Activated CD4-positive, CD25-positive, alpha-beta regulatory T cell (primary cell): ENCODE measurements at places on chromosomes 7 and 10.

GRCh38 chr7:97865104-97865503, 7.1 kb downstream of the ASNS start:
- no peak for DNase-seq

- DNase-seq = no peak
Observed at GRCh38 chr7:36659172-36659516, 65.2 kb downstream of the AOAH start.

DNA sequence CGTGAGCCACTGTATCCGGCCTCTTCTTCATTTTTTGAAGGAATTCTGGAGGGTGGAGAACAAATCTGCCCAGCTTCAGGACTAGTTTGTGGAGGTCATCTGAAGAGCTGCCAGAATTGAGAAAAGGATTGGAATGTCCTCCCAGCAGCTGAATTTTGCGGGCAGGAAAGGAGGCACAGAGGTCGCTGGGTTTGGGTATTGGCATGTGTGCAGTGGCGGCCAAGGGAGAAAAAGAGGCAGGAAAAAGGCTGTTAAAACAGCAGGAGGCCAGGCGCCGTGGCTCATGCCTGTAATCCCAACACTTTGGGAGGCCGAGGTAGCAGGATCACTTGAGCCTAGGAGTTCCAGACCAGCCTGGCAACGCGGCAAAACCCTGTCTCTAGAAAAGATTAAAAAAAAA, 80.4 kb downstream of the HIP1 start:
- no peak for DNase-seq

DNA sequence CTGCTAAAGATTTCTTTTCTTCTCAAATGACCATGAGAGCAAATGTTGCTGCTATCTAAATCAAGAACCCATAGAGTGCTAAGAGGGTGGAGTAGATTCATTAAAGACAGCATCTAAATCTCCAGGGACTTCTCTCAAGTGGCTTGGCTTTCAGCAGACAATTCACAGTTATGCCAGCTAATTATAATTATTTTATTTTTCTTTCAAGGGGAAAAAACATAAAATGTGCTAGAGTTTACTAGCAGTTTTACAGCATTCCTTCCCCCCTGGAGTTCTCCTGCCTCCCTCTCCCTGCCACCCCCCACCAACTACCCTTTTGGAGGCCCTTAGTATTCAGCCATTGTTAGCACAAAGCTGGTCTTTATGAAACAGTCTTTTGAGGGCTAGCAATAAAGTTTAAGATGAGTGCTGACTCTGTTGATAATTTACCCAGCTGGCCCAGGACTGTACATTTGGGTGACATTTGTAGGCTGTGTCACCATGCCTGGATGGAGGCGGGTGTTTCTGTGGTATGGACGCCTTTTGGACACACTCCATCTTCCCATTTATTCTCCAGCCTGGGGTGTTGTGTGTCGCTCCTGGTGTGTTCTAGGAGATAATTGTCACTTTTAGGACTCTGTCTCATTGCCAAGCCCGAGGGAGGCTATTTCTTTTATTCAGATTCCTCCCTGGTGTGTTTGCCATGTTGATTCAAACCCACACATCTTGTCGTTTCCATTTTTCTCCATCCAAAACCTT, 160.2 kb downstream of the CREB5 start:
- DNase-seq = no peak

GRCh38 chr7:4753598-4754432, 21.6 kb upstream of the AP5Z1 start:
- peak; percentile 73 for DNase-seq

GRCh38 chr10:117439243-117439912, 64.1 kb upstream of the PDZD8 start:
- no peak for DNase-seq

DNA sequence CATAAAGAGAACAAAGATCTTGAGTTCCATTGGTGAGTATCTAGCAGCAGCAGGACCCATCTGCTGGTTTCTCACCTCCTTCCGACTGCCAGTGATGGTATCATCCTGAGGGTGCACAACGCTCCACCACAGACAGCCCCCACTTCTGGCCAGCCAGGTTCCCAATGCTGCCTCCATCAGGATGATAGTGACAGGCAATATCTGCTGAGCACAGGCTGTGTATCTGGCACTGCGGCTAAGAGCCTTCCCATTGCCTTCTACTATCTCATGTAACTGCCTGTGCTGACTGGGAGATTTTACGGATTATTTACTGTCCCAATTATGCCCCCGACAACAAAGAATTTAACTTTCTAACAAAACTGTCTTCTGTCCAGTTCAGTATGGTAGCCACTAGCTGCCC, 352.4 kb upstream of the AOAH start:
- no peak for DNase-seq

- no peak for DNase-seq
Observed at GRCh38 chr10:1550291-1550595, 187.1 kb downstream of the ADARB2 start.

DNA sequence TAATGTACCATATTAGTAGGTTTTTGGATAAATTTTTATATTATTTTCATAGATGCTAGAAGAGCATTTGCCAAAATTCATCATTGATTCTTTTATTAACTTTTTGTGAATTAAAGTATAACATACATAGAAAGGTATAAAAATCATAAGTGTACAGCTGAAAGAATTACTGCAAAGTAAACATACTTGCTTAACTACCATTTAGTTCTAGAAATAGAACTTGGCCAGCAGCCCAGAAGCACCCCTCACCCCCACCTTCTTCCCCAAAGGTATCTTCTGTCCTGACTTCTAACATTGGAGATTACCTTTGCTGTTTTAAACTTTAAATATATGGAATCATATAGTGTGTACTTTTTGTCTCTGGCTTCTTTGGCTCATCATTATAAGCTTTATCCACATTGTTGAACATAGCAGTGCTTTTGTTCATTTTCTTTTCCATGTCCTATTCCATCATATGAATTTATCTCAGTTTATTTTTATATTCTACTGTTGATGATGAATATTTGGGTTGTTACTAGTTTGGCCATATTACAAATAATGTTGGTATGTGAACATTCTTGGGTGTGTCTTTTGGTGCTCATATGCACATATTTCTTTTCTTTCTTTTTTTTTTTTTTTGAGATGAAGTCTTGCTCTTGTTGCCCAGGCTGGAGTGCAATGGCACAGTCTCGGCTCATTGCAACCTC, 142.8 kb downstream of the ADK start:
- no peak for DNase-seq

- no peak for DNase-seq
Observed at GRCh38 chr10:110815354-110816004, 56.2 kb upstream of the PDCD4 start.

- DNase-seq = no peak
Observed at GRCh38 chr10:77771851-77772250, 134.2 kb upstream of the KCNMA1 start.

- no peak for DNase-seq
Observed at GRCh38 chr10:22998091-22998490, 70.2 kb downstream of the ARMC3 start.

DNA sequence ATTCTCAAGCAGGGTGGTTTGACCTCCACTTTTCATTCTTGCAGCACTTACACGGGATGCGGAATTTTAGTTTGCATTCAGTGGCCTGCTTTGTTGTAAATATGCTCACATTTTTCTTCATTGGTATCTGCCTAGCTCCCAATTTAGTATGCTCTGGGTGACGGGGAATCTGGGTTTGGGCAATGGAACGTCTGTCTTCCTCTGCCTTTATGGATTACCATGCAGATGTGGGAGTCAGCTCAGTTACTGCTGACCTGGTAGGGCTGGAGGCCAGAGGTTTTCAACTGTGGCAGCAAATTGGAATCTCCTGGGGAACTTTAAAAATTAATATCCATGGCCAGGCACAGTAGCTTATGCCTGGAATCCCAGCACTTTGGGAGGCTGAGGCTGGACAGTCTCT, 161.6 kb downstream of the CAMK1D start:
- no peak for DNase-seq

GRCh38 chr10:93131986-93132385, 58.3 kb downstream of the CYP26A1 start:
- DNase-seq = no peak

DNA sequence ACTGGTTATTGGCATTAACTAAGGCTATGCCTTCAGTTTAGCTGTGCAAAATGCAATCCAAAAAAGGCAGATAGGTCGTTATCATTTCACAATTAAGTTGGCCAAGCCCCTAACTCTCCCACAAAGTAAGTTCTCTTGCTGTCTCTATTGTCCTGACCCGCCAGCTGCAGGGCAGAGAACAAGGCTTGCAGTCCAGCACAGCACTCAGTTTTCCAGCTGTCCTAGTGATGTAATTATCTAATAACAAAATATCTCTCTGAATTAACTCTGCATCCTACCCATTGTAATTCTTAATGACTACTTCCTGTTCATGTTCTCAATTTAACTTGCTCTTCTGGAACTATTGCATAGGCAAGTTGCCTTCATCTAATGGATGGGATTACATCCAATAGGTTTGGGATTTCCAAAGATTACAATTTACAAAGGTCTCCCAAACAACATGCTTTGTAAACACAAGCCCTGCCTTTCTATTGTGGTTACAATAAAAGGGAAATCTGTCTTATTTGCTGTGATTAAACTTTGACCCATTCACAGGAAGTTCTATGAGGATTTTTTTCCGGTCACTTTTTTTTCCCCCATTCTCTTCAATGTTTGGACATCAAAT, 55.2 kb downstream of the CDK6 start:
- no peak for DNase-seq

DNA sequence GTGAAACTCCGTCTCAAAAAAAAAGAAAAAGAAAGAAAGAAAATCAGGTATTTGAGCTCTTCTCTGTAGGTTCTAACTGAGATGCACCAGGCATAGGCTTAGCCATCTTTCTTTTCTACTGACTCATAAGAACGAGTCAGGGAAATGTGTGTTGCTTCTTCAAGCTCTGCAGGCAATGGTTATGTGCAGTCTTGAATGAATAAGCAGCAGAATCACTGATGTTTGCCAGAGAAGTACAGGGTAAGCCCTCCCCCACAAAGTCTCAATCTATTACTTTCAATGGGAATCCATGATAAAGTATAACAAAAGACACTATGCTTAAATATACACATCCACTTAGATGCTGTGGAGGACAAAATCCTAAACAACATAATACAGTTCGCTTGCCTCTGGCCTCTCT, 239.2 kb downstream of the PARD3 start:
- no peak for DNase-seq

GRCh38 chr7:37957221-37957970, 37.0 kb downstream of the EPDR1 start:
- DNase-seq = no peak

- no peak for DNase-seq
Observed at GRCh38 chr7:133815611-133816210, 311.4 kb upstream of the LRGUK start.

DNA sequence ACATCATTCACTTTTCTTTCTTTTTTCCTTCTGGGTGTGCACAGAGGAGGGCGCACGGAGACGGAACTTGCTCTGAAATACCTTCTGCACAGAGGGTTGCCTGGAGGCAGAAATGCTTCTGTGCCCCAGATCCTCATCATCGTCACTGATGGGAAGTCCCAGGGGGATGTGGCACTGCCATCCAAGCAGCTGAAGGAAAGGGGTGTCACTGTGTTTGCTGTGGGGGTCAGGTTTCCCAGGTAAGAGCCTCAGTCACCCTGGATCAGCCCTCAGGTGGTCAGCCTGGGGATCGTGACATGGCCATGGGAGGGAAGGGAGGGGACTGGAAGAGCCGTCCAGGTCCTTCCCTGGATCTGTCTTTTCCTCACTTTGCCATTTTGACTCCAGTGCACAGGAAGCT, 33.6 kb downstream of the VWA2 start:
- DNase-seq = no peak

DNA sequence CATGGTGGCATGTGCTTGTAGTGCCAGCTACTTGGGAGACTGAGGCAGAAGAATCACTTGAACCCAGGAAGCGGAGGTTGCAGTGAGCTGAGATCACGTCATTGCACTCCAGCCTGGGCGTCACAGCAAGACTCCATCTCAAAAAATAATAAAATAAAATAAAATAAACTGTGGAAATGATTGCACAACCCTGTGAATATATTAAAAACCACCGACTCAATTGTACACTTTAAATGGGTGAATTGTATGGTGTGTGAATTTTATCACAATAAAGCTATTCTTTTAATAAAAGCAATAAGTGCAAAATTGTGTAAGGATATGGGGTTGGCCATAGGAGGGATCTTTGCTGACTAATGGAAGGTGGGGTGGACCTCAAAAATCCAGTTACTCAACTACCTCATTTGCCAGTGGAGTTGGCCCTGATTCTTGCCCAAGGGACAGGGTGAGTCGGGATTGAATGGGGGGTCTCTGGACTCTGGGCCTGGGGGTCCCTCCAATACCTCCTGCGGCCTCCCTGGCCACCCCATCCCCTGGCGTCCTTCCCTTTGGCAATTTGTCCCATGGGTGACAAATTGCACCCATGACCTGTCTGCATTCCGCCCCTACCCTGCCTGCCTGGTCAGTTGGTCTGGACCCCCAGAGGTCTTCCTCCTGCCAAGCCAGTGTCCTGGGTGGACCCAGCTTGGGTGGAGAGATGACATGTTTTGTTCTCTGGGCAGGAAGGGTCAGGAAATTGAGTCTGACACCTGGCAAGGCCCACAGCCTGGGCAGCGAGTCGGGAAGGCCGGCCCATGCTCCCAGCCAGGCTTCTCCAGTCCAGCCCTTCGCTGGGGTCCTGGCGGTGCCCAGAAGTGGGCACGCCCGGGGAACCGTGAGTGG, 61.7 kb upstream of the ELN start:
- no peak for DNase-seq

DNA sequence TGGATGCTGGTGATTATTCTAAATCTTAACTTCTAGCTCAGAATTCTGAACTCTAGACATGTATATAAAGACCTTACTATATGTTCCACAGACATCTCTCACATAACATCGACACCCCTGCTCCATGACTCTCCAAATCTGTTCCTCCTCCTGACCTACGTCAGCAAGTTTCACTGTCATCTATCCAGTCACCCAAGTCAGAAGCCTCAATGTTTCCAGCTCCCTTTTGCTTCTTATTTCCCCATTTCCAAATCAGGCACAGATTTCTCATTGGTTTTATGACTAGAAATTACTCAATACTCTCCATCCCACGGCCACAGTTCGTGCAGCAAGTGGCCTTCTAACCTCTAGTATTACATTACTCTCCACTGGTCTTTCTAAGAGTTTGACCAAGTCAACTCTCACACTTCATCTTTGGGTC, 28.5 kb downstream of the EPC1 start:
- no peak for DNase-seq

- no peak for DNase-seq
Observed at GRCh38 chr7:77484785-77485184, 52.3 kb upstream of the PTPN12 start.

GRCh38 chr7:12890586-12890985, 203.2 kb downstream of the ARL4A start:
- DNase-seq = no peak

- DNase-seq = no peak
Observed at GRCh38 chr10:22599636-22600228, 114.6 kb downstream of the PIP4K2A start.

DNA sequence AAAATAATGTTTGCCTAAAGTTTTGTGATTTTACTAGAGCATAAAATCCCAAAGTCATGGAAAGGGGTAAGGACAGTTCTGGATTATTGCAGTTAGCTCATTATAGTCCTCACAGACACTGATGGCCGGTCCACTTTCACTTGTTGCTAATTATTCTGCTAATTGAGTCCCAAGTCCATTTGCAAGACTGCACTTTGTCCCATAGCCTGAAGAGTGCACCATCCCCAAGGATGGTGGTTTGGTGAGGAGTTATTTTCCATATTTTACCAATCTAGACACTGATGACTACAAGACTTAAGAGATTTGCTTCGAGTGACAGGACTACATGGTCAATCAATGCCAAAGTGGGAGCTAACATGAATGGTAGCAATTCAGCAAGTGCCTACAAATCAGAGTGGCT, 181.8 kb upstream of the CACNA2D1 start:
- DNase-seq = no peak

GRCh38 chr7:84454174-84454959, 259.8 kb upstream of the SEMA3A start:
- no peak for DNase-seq

- DNase-seq = peak; percentile 52
Observed at GRCh38 chr7:2241580-2242540, at the start of the genes MRM2 and NUDT1. MRM2 (minus strand) TSS chr7:2242205; CDS start chr7:2242169, 36 bp downstream. NUDT1 (plus strand) TSS chr7:2242226; CDS start chr7:2244575, 2,349 bp downstream.
